Right ventricle myocardium inferior (tissue), 1 donor: ENCODE measurements at places on chromosomes 7 and 10. TPM values are rescaled to one million over a fixed set of nuclear protein-coding genes. Genes with fewer than 3 reads are reported as not detected.

DNA sequence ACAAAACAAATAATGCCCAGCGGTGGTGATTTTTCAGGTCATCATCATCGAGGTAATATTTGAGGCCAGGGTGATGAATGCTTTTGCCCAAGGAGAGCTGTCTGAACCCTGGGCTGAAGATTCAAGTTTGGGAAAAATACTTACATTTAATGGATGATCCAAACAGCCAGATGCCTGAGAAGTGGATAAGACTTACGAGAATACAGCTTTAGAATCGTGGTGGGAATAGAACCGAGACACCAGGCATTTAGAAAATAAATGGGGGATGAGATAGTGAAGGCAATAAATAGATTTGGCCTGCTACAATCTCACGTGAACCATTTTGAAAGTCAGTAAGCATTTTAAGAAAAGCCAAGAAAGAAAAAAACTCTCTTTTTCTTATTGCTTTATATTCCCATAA lies 12.2 kb upstream of the PROSER2 start:
- DNase-seq, result no peak

DNA sequence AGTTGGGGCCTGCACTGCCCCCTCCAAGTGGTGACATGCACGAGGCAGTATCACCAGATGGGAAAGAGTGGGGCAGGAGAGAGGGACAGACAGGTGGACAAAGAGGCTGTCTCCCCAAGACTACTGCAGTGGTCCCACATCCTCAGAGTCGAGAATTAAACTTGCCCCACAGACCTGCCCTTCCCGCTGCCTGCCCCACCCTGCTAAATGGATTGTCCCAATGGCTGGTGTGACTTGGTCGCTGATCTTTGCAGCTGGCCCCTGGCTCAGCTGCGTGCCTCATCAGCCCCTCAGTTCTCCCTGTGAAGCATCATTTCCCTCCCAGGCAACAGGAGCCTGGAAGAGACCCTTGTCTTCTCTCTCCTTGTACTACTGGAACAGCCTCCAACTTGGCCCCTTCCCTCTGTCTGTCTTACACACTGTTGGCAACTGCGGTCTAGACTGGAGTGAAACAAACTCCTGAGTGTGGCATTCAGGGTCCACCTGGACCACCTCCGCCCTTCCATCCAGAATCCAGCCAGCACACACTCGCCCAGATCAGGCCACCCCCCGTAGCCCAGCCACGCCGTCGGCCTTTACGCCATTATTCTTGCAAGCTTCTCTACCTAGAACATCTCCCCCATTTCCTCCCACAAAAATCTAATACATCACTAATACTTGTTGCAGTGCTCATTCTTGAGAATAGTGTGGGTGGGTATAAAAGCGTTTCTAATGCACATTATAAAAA lies 275.1 kb downstream of the CELF2 start:
- no peak for DNase-seq

GRCh38 chr7:8724080-8724718 lies 290.8 kb downstream of the NXPH1 start:
- no peak for DNase-seq

DNA sequence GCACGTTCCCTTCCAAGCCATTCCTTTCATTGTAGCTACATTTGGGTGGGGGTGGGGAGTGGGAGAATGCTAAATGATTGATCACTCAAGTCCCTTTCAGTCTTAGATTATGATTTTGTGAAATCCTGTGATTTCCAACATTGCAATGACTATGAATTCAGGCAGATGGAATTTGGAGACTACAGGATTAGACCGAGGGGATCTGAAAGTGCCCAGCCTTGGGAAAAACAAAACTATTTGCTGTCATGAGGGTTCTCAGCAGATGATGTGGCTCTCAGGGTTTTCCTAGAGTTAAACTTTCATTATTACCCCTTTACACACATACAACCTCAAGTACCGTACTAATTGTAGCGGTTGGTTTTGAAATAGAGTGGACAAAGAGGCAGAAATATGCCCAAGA lies 4.7 kb downstream of the MACROH2A2 start:
- DNase-seq, result no peak

GRCh38 chr10:83929399-83929798 lies 209.9 kb upstream of the GHITM start:
- no peak for DNase-seq

DNA sequence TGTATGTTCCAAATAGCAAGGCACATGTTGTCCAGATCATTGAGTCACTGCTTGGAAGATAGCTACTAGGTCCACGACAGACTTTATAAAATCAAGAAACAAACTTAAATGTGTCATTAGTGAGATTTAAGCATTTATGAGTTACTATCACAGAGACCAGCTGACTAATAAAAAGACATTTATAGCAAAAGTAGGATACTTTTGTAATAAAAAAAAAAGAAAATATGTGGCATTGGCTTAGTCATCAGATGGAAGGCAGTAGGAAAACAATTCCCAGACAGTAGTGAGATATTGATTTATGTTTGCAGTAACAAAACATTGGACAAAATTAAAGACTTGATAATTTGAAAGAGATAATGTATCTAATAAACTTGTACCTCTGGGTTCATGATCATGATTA lies 881.0 kb upstream of the LRRN3 start:
- DNase-seq, result no peak

DNA sequence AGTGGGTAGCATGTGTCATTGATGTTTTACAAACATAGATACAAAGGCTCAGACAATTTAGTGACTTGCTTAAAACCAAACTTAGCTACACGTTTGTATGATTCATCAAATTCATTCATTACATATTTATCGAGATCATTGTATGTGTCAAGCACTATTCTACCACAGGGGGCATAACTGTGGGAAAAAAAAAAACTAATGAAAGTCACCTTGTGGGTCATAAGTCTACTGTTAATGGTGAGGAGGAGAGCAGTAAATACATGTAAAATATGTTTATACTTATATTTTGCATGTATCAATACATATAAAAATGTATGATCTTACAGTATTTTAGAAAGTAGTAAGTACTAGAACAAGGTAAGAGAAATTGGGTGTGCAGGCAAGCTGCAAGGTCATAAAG lies 933.8 kb downstream of the IPMK start:
- DNase-seq, result no peak

The C10orf62 gene
- total RNA-seq, result 0.97 TPM

The PPP1R17 gene
- total RNA-seq, result not detected
